Stimulated activated memory B cell treated with anti-CD40 and anti-IgM and Interleukin-4, amounts not matched to agents 10 μg/mL and 1 μg/mL and 100 μg/mL, for 72 hours (primary cell): ENCODE measurements at places on chromosomes 1 and 21.

GRCh38 chr1:64685217-64685616, 59.7 kb upstream of the RAVER2 start:
- H3K36me3 ChIP-seq, result no peaks in the 10 kb centered on the region
- no peaks in the 10 kb centered on the region for H3K27me3 ChIP-seq
- no peak for ATAC-seq
- no peaks in the 10 kb centered on the region for H3K4me1 ChIP-seq
- H3K4me3 ChIP-seq, result no peak overlapping the region
- H3K27ac ChIP-seq, result no peak overlapping the region

DNA sequence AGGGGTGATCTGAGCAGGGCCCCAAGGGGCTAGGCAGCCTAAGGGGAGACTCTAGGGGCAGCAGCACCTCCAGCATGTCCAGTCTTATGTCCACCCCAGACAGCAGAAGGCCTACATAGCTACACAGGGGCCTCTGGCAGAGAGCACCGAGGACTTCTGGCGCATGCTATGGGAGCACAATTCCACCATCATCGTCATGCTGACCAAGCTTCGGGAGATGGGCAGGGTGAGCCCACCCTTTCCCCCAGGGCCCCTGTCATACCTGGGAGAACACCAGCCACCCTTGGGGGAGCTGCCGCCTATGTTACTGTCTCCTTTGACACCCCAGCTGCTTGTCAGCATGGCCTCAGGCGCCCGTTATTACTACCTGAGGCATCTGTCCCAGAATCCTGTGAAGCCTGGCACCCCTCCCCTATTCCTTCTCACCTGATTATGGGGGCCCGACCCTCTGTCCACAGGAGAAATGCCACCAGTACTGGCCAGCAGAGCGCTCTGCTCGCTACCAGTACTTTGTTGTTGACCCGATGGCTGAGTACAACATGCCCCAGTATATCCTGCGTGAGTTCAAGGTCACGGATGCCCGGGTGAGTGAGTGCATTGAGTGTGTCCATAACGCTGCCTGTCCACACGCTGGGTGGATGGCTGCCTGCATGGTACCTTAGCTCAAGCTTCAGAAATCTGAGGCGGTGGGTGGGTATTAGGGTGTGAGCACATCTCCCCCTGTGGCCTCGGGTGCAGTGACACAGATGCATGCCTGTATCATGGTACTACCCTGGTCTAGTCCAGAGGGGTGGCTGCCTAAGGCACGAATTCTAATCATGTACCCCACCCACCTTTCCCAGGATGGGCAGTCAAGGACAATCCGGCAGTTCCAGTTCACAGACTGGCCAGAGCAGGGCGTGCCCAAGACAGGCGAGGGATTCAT, 29.7 kb upstream of the KDM4A start:
- H3K27me3 ChIP-seq, result peaks cover 2% of the 10 kb centered on the region
- H3K4me3 ChIP-seq, result no peak overlapping the region
- no peaks in the 10 kb centered on the region for H3K36me3 ChIP-seq
- no peak overlapping the region for H3K27ac ChIP-seq

DNA sequence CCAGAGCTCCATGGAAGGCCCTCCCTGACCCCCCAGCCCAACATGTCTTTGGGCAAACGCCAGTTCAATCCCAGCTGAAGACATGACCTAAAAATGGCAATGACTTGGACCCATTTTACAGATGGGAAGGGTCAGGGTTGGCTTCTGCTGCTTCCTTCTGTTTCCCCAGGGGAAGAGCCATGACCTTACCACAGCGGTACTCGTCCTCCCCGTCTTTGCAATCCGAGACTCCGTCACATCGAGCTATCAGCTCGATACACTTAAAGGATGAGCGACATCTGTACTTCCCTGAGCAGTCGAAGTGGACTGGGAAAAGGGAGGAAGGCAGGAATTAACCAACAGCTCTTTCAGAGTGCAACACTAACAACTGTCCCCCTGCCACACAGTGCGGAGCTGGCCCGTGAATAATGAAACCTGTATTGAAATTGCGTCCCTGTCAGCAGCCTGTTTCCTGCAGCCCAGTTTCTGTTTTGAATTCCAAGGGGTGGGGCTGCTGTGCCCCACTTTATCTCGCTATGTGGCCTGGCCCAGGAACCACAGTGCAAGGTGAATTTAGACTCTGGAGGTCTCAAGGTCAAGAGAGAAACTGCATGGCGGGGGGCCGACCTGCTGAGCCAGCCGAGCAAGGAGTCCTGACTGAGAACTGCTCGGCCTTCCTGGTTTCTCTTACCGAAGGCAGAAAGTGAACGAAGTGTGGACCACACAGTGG, 7.0 kb downstream of the TMPRSS3 start:
- H3K4me3 ChIP-seq, result no peak overlapping the region
- H3K4me1 ChIP-seq, result peaks cover 51% of the 10 kb centered on the region
- H3K27me3 ChIP-seq, result peaks cover 45% of the 10 kb centered on the region
- ATAC-seq, result no peak
- no peak overlapping the region for H3K27ac ChIP-seq

DNA sequence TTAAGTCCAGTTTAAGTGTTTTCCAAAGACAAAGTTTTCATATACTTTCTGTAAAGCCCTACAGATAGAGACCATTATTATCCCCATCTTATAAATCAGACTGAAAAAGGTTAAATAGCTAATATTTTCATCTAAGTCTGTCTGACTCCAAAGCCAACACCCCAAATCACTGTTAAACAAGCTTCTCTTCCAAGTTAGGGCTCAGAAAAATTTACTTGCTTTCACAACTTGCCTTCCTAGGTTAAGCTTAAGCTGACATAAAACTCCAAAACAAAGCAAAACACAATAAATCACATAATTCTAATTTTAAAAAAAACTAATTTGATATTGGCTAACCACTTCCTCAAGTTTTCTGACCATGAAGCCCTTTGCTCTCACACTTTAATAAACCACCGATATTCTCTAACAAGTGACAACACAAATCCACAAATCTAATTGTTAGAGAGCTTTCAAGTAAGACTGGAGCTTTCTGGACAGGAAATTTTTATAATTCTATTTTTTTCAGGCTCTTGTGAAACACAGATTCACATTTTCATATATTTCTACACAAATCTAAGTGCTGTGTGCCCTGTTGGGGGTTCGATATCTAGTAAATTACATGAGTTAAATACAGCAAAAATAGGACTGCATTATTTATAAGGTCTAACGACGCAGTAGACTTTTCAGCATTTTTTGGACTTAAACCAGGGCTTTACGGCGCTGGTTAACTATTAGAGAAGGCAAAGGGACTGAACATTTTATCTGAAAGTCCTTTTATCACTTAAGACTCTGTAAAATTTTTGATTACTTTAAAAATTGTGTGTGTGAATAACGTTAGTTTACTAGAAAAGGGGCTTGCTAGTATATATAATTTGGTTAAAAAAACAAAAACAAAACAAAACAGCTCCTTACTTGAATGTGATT, 2.1 kb downstream of the GNG12 start:
- H3K27me3 ChIP-seq, result peaks cover 51% of the 10 kb centered on the region
- peaks cover 18% of the 10 kb centered on the region for H3K4me1 ChIP-seq
- no peak for ATAC-seq
- H3K4me3 ChIP-seq, result no peak overlapping the region
- H3K36me3 ChIP-seq, result no peaks in the 10 kb centered on the region

GRCh38 chr1:53587252-53587988, 128.2 kb downstream of the DMRTB1 start:
- no peak for ATAC-seq
- H3K36me3 ChIP-seq, result no peaks in the 10 kb centered on the region
